ENCODE measurements at places on chromosomes 7 and 10. TPM values are rescaled to one million over a fixed set of nuclear protein-coding genes. Genes with fewer than 3 reads are reported as not detected.

SPOCK2 gene
- polyA plus RNA-seq, result 3.1 TPM

PHKG1 gene
- 21.6 TPM for polyA plus RNA-seq

PLXNA4 gene
- 2.2 TPM for polyA plus RNA-seq

CLDN3 gene
- not detected for polyA plus RNA-seq

NUPR2 gene
- polyA plus RNA-seq, result not detected

GARIN1A gene
- 2.7 TPM for polyA plus RNA-seq

MEPCE gene
- 37.0 TPM for polyA plus RNA-seq

TMEM196 gene
- 0.08 TPM for polyA plus RNA-seq

DNA sequence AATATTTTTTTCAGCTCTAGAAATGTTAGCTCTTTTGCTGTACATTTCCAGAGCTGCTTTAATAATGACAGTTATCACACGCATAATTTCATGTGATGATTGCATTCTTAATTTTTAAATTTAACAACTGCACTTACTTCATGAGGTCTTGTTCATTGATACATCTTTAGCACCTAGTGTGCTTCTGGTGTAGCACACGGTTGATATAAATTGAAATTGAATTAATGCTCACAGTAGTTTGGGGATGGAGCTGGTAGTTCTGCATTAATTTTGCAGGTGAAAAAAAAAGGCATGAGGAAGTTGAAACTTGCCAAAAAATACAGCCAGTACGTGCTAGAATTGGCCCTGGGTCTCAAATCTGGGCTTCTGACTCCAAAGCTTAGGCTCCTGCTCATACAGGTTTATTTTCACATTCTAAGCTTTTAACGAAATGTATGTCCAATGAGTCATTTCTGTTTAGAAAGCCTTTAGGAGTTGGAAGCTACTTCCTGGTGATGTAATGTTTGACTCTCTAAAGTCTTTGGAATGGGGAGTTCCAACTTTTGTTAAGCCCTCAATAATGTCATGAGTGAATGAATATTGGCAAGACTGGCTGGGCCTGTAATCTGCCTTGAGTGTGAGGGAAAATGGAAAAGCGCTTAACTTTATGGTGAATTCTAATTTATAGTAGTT is 62.5 kb downstream of the DAGLB start:
- peak; percentile 91 for DNase-seq

DNA sequence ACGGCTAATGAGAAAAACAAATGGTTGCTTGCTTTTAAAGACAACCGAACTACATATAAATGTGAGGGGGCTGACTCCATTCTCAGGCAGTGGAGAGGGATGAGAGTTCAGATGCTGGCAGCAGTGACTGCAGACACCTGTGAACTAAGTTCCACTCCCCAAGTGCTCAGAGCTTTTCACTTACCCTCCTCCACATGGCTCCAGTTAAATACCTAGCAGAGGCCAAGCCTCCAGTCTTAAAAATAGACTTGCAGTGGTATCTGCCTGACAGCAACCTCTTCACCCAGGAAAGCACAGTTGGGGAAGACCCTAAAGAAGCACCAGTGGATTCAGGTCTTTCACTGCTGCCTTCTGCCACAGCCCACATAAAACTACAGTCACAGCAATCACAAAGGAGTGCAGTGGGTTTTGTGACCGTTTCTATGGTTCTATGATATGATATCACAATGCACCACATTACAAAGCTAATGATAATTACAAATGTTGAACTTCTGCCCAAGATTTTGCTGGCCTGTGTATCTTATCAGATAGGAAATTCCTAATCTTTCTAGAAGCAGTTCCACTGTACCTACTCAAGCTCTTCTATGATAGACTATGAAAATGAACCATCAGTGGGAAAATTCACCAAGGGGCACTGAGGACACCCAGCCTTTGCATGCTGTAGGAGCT is 3.3 kb upstream of the ABLIM1 start:
- no peak for DNase-seq

- peak; percentile 5 for DNase-seq
Observed at GRCh38 chr10:105138358-105138757, 497.3 kb downstream of the SORCS3 start.

DNA sequence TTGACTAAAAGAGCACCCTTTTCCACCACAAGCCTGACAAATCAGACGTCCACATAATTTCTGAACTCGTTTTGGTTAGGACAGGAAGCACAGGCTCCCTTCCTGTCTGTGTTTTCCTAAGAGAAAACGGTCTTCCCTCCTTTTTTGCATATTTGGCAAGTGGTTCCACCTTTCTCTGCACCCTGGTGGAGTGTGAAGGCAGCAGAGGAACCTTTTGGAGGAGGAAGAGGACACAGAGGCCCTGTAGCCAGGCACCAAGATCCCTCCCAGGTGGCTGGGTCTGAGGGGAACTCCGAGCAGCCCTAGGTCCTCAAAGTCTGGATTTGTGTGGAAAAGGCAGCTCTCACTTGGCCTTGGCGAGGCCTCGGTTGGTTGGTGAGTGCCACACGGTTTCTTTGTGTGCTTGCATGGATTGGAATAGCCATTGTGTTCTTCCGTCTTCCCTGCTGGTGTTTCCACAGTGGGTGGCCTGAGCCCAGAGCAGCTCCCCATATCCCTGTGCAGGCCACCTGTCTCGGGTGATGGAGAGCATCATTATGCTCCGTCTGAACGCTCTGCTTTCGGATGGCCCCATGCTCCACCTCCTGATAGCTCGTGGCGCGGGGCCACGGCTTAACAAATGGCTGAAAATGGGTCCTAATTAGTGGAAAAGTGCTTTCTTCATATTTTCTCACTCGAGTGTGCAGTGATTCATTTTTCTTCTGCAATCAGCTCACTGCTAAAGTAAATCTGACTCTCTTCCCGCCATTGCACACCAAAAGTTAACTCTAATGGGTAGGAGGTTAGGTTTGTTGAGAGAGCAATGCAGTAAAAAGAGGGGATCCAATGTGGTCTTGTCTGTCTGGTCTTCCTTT is 4.2 kb downstream of the IKZF1 start:
- DNase-seq, result no peak

- peak; percentile 18 for DNase-seq
Observed at GRCh38 chr10:118392761-118393160, 50.6 kb upstream of the FAM204A start.

GRCh38 chr7:152025937-152026890 is 740 bp downstream of the GALNT11 start:
- DNase-seq, result no peak

- DNase-seq, result no peak
Observed at GRCh38 chr7:75983471-75984129, 10.8 kb downstream of the TMEM120A start.

- DNase-seq, result peak; percentile 69
Observed at GRCh38 chr10:59362144-59362958, at the start of gene FAM13C. Gene FAM13C, minus strand, starts transcription at chr10:59362549. Its CDS starts 89 bp downstream, at chr10:59362460.

GRCh38 chr10:129897871-129898626 is 66.0 kb downstream of the EBF3 start:
- no peak for DNase-seq

GRCh38 chr10:3801558-3802192 is 16.7 kb upstream of the KLF6 start:
- DNase-seq, result no peak

DNA sequence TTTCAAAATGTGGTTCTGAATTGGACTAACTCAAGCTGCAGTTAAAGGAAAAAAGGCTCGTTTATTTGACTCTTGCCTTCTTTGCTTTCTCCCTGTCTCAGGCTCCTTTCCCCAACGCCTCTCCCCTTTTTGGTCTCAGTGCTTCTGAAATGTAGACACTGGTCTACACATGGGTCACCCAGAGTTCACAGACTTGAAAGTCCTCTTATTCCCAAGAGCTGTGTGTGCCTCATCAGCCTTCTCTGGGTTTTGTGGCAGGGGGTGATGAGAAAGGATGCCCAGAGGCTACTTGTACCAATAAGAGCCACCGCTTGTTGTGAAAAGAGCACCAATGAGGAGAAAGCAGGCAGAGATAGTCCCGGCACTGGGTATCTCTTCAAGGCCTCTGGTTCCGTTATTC is 125.7 kb downstream of the BICC1 start:
- no peak for DNase-seq

- no peak for DNase-seq
Observed at GRCh38 chr10:5971886-5972285, 5.5 kb downstream of the IL15RA start.

GRCh38 chr7:136194878-136195277 is 217.7 kb upstream of the MTPN start:
- no peak for DNase-seq

- no peak for DNase-seq
Observed at GRCh38 chr7:13851736-13852135, 137.7 kb downstream of the ETV1 start.

DNA sequence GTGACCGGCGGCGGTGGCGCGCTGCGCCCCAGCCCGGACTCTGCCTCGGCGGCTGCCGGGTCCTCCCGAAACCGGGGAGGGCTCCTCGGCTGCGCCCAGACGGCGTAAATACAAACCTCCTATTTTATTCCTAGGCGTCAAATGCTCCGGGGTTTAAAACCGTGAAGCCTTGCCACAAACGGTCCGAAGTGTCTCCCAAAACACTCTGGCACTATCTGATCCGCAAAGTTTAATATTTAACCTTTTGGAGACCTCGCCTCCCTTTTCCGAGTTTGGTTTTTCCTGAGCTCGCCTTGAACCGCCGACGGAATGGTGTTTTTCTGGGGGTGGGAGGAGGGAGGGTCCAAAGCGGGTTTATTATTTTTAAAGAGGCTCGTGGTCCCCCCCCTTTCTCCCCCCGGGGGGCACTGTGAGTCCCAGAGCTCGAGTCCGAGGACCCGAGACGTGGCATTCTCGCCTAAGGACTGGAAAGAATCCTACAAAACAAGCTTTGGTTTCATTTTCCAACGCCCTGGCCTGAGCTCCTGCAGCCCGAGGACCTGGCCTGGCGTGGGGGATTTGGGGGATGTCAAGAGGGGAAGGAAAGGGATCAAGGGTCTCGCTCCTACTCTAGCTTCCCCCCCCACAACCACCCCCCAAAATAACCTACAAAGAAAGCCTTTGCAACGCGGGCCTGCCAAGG is 1.8 kb downstream of the TNRC18 start:
- peak; percentile 85 for DNase-seq

- DNase-seq, result no peak
Observed at GRCh38 chr7:11472646-11473045, 359.4 kb downstream of the THSD7A start.

GRCh38 chr10:47165711-47166404 is 134.1 kb upstream of the GDF10 start:
- peak; percentile 74 for DNase-seq

GRCh38 chr7:20075992-20076820 is 141.0 kb downstream of the MACC1 start:
- no peak for DNase-seq

DNA sequence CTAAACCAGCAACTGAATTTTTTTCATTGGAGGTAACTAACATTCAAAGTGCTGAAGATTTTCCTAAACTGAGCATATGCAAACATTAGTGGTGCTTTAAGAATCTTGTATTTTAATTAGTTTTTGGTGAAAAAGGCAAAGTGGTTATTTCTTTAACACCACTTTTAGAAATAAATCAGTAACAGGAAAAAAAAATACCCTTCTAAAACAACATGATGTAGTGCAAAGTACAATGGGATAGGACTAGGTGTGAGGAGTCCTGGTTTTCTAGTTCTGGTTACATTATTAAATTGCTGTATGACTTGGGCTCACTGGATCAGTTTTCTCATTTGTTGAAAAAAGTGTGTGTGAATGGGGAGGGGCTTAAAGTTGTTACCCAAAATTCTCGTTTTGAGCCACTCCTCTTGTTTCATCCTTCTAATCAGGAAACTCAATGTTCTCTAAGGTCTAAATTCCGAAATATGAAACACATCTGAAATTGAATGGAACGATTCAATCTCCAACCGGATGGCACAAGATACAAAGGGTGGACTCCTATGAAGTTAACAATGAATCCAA is 1.8 kb downstream of the WASL start:
- DNase-seq, result no peak

DNA sequence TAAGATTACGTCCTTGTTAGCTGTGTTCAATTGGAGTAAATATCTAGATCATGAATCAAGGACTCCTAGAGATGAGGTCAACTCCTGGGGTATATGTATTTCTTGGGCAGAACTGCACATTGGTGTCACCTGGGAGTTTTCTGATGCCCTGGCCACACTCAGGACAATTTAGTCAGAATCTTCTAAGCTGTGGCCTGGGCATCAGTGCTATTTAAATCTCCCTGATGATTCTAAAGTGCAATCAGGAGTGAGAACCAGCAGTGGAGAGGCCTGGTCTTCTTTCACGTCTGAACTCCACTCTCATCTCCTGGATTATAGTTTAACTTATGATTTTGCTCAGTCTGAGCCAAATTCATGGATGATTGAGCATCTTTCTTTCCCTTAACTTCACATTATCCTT is 218.0 kb downstream of the BMPER start:
- DNase-seq, result no peak

DNA sequence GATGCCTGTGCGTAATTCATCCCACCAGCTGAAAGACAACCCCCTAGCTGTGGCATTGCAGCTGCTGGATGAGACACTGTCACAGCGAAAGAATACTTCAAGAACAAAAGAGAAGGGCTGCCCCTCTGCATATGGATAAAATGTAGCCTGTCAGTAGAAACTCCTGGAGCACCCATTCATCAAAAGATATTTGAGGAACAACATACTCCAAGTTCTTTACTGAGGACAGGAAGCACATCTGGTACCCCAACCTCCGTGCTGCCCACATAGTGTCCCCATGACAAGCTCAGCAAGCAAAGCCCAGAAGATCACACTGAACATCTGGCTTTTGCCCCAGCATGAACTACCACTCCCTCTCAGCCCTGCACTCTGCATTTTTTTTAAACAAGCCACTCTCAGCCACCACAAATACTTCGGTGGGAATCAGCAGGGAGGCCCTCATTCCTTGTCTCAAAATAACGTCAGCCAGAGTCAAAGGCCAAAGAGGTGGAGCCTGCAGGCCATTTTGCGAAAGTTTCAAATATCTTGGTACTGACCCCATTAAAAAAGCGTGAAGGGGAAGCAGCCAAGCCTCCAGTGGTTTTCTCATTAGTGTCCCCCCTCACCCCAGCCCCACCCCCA is 1.7 kb downstream of the CREB3L2 start:
- peak; percentile 88 for DNase-seq

GRCh38 chr10:70355051-70356021 is 27.1 kb downstream of the LRRC20 start:
- DNase-seq, result no peak

- DNase-seq, result no peak
Observed at GRCh38 chr10:5890452-5890915, 441 bp downstream of the FBH1 start.

DNA sequence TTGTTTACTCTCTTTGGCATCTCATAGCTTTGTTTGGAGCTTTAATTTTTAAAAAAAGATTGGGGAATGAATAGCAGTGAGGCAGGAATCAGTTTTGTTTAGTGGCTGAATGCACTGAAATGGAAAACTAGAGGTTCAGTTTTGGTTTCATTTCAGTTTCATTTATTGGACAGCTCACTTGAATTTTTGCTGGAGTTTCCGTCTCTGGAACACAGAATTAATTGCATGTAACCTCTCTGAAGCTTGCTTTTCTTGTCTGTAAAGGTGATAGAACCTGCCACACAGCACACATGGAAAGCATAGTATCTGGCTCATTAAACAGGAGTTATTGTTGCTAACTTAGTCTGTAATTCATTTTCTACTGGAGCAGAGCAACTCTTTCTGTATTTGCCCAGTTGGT is 7.1 kb downstream of the GRM8 start:
- DNase-seq, result no peak
